ENCODE measurements at places on chromosomes 7 and 10.

DNA sequence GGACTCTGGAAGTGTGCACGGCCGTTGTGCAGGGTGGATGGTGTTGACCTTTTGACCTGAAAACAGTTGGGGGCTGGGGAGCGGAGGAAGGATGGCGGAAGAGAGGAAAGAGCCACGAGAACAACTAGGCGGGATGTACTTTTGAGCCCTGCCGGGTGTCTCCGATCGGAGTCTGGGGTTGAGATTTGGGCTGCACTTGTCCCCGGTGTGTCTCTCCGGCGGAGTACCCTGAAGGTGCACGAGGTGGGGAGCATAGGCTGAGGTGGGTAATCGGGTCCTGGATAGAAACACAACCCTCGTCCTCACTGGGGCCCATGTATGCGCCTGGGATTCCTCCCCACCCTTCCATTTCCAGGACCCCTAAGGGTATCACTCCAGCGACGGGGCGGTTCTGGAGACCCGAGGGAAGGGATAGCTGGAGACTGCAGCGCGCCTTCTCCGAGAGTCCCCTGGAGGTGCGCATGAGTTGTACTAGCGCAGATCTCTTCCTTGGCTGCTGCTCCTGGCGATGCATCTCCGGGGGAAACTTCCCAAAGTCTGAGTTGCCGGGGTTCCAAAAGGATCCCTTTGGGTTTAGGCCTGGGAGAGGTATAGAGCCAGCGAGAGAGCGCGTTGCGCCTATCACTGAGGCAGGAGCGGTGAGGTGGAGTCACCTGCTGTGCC, 4.6 kb upstream of the HMX2 start:
- DNase-seq, result no peak

DNA sequence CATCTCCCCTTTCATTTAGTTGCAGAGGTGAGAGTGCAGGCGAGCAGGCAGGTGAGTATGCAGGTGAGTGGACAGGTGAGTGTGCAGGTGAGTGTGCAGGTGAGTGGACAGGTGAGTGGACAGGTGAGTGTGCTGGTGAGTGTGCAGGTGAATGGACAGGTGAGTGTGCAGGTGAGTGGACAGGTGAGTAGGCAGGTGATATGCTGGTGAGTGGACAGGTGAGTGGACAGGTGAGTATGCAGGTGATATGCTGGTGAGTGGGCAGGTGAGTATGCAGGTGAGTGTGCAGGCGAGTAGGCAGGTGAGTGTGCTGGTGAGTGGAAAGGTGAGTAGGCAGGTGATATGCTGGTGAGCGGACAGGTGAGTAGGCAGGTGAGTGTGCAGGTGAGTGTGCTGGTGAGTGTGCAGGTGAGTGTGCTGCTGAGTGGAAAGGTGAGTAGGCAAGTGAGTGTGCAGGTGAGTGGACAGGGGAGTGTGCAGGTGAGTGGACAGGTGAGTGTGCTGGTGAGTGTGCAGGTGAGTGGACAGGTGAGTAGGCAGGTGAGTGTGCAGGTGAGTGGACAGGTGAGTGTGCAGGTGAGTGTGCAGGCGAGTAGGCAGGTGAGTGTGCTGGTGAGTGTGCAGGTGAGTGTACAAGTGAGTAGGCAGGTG, 165.6 kb downstream of the ADARB2 start:
- no peak for DNase-seq

DNA sequence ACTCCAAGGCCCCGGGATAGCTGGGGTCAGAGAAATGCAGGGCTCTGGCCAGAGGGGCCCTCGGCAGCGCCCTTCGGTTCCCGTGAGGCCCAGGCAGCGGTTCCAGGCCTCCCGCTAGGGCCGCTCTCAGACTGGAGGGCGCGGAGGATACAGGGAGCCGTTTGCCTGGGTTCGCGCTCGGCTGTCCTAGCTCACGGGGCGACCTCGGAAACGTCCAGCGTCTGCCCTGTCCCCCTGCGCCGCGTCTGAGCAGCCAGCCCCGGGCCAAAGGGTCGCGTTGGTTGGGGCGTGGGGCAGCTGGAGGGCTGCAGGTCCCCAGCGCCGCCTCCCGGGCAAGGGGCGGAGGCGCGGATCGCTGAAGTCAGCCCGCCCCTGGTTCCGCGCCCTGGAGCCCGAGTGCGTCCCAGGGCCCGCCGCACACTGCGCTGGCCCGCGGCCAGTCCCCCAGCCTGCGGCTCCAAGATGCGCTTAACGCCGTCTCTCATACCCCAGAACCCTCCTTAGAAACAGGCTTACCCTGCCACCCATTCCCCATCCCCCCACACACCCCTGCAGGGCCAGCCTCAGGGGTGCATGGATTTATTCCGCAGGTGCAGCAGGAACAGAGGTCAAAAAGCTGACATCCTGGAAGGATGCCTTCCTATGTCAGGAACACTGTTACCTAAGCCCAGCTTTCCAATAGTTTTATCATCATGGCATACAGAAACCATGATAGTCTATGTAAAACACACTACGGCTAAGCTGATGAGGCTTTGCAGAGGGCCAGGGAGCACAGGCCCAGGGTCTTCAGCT, 22.1 kb upstream of the OPN4 start:
- DNase-seq, result peak; percentile 2

GRCh38 chr7:65325793-65326432, 47.7 kb upstream of the ZNF92 start:
- no peak for DNase-seq

DNA sequence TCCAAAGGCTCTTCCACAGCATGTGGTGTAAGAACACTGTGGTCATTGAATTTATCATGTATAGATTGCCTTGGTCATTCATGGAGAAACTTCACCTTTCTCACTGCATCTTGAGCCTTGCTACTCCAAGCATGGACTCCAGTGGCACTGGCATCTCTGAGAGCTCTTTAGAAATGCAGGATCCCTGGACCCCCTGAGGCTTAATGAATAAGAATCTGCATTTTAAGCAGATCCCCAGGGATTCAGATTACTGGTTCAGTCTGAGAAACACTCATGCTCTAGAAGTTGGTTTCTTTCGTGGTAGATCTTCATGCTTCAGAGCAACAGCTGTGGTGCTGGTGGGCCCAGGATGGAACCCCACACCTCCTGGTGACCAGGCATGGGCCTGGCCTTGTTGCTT, 63.2 kb downstream of the CFAP58 start:
- no peak for DNase-seq

GRCh38 chr10:26432938-26433337, 5.2 kb upstream of the APBB1IP start:
- DNase-seq, result no peak

- no peak for DNase-seq
These were observed 285.5 kb downstream of the TCF7L2 start for GRCh38 chr10:113235508-113235907.

DNA sequence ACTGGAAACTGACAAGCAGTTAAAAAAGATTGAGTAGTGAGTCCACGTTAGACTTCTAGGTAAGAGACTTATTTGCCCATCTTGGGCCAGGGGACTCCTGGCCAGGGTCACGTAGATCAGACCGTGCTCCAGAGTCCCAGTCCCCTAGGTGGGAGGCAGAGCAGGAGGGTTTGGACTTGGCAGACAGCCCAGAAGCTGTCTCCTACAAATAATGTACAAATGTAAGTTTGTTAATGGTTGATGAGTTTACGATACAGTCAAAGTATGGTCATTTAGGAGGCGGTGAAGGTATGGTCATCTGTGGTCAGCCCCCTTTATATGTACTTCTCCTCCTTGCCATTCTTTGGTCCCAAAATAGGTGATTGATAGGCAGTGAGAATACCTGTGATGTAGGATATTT, 28.2 kb downstream of the INPP5F start:
- peak; percentile 12 for DNase-seq

- DNase-seq, result no peak
These were observed 68.9 kb downstream of the RBM33 start for GRCh38 chr7:155713384-155713783.

DNA sequence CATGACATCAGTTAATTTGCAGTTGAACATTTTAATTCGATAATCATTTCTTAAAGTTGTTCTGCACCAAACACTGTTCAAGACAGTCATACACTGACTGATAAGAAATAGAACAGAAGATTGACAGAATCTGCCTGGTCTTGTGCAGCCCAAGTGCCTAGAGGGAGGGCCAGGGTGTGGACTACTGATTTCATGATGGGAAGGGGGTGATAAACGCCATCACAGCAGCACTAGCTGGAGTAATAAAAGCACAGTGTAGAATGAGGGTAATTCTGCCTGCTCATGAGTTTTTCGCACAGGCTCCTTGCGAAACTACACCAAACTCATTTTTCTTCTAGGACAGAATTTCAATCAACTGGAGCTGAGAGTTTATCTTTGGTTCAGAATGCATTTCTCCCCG, 270.1 kb downstream of the ARL4A start:
- DNase-seq, result no peak

- DNase-seq, result no peak
These were observed 266.1 kb downstream of the SORCS1 start for GRCh38 chr10:106898446-106898845.

DNA sequence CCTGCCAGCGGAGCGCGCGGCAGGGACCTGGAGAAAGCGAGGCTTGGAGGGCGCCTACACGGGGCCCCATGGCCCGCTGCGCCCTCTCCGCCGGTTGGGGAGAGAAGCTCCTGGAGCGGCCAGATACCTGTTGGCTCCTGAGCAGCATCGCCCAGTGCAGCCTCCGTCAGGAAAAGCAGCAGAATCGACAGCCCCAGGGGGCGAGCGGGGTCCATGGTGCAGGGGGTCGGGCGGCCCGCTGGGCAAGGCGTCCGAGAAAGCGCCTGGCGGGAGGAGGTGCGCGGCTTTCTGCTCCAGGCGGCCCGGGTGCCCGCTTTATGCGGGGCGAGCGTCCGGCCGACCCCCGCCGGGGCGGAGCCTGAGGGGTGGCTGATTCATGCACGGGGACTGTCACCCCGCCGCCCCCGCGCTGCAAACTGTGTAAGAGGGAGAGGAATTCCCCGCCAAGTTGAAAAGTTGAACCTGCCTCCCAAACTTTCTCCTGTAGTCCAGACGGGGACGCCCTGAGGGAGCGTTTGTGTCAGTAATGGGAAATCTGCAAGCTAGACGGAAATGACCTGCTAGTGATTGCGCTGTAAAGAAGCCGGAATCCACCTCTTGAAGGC, at the start of gene TFPI2:
TFPI2 (minus strand) TSS at position 290 of the 605 bp plus-strand sequence; CDS start at position 215, 75 bp downstream.
- DNase-seq, result no peak

DNA sequence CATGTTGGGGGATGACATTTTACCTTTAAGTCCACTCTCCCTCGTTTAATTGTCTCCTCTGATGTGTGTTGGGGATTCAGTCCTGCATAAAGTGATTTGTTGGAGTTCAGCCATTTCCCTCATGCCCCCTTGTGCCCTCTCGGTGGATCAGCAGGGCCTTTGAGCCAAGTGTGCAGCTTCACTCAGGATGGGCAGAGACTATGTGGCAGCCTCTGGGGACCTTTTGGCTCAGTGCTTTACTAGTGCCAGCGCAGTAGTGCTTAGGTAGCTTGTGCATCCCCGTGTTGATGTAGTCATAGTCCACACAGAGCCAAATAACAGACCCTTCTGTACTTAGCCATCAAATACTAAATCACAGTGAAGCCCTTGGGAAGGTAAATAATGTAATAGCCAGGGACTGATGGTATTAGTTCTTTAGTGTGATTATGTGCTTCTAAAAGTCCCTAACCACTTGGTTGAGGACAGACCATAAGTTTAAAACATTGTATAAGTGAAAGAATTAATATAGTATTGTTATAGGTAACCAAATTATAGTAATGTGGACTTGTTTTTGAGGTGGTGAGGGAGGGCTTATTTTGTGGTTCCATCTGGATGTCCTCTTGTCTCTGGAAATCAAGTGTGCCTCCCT, 11.4 kb downstream of the BUB3 start:
- DNase-seq, result no peak

DNA sequence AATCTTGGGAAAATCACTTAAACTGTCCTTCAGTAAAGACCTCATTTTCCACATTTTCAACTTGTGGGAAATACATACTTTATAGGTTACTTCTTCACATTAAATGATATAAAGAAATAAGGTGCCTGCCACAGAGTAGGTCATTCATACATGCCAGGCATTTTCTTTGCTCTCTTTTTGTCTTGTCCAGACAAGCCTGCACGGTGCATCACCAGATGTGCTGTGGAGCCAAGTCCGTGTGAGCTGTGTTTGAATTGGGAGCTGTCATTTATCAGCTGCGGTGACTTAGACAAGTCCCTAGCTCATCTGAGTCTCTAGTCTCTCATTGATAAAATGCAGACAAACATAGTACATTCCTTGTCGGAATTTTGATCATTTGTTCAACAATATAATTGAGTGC, 432.9 kb downstream of the SORCS3 start:
- no peak for DNase-seq

DNA sequence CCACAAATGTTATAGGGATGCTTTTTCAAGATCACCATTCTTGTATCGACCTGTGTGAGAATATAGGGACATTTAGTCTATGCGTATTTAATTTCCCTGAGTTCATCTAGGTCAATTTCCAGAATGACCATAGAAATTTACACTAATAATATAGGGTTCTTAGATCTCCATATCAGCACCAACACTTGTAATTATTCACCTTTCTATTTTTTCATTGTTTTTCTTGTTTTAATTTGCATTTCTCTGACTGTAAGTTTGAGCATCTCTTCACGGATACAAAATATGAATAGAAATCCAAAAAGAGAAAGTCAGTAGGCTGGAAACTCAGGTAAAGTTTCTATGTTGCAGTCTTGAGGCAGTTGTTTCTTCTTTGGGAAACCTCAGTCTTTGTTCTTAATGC, 134.8 kb downstream of the CREB5 start:
- DNase-seq, result no peak

DNA sequence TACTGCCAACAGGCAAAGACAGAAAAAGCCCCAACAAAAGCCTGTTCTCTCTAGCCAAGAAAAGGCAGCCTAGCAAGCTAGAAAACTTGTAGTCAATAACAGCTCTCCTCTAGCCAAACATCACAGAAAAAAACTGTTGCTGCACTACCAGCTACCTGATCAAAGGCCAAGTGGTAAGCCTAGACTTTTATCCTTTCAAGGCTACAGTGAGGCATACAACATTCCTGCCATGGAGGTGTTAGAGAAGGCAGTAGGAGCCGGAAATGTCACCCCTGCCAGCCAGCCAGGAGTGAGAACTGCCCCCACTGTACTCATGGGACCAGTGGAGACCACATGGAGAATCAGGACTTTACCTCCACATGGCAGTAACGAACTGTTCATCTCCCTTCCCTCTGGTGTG, 31.2 kb downstream of the CCDC126 start:
- no peak for DNase-seq

- DNase-seq, result no peak
These were observed 148.1 kb downstream of the ITGA8 start for GRCh38 chr10:15571575-15571974.

DNA sequence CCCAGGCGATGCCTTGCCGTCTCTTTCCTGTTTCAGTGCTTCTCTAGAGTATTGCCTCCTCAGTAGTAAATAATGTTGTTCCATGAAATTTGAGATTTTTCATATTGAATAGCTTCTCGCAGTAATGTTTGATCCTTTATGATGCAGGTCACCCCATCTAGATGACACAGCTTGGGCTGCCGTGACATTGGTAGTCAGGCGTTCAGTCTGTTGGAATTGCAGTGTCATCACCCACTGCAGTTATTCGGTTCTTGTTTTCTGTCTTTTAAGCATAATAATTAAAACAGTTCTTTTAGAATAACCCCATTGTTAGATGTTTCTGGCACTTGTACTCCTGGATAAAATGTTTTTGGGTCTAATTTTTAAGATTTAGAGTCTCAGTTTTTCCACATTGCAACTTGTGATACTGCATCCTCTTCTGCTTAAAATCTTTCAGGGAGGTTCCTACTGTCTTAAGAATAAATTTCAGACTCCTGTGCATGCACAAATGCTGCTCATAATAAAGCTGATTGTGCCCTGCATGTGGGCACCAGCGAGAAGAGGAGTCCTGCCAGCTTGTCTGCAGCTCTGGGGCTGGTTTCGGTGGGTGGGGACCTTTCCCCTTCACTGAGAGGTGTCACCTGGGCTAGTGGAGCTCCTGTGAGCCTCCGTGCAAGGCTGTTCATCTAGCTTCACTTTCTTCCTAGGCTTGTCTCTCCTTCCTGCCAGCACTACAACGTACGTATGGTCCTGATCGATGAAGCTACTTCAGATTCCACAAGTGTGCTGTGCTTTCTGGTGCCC, 44.8 kb downstream of the SDK1 start:
- no peak for DNase-seq
